ENCODE measurements at places on chromosomes 7 and 10.
A peak's percentile ranks its signal among the peaks of the same experiment; 100 is the strongest.

DNA sequence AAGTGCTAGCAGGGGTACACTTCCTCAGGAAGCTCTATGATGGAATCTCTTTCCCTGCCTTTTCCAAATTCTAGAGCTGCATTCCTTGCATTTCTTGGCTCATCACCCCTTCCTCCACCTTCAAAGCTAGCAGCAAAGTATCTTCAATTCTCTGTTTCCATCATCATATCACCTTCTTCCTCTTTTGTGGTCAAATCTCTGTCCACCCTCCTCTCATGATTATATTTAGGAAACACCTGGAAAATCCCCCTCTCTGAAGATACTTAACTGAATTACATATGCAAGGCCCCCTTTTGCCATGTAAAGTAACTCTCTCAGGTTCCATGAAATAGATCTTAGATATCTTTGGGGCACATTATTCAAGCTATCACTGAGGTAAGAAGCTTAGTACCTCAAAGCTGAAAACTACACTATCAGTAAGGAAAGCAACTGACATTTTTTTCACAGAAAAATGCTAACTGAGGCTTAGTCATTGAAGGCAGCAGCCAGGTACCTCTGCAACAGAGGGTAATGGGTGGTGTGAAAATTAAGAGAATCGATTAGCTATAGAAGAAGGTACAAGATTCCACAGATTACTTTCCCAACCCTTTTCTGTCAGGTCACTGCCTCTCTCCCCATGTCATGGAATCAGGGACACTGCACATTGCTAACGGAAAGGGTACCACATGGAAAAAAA is 197.3 kb downstream of the MACC1 start:
- no peak for DNase-seq
- H3K4me1 ChIP-seq = no peaks in the 10 kb centered on the region
- H3K4me3 ChIP-seq = no peak overlapping the region
- H3K27me3 ChIP-seq = no peaks in the 10 kb centered on the region

DNA sequence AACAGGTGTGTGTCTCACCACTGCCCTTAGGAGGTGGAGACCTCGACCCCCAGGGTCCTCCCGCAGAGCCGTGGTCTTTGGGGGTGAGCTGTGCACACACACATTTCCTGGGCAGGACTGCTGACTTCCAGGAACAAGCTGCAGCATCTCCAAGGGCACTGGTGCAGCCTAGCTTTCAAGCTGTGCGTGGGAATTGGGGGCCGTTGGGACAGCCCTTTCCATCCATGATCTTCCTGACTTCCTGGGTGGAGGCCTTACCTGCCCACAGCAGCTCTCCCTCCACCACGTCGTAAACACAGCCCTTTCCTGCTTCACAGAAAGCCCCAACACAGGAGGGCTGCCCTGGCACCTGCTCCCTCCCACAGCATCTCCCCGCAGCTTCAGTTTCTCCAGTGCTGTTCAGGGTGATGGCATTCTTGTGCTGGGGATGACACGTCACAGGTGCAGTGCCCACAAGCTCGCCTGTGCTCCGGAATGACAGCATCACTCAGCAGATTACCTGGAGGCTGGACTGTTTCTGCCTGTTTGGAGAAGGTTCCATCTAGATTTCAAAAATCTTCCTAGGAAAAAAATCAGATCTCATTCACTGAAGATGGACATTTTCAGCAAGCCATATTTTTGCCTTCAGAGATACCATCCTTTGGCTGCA is 208.0 kb upstream of the PPP2R2D start:
- H3K4me1 ChIP-seq = no peaks in the 10 kb centered on the region
- H3K36me3 ChIP-seq = no peaks in the 10 kb centered on the region
- peak; percentile 28 for DNase-seq
- H3K4me3 ChIP-seq = no peak overlapping the region
- H3K27ac ChIP-seq = no peak overlapping the region
- H3K27me3 ChIP-seq = no peaks in the 10 kb centered on the region

- no peaks in the 10 kb centered on the region for H3K27me3 ChIP-seq
- peaks cover 10% of the 10 kb centered on the region for H3K4me1 ChIP-seq
- no peak overlapping the region for H3K4me3 ChIP-seq
- no peak overlapping the region for H3K27ac ChIP-seq
These were observed 36.1 kb downstream of the UBTD1 start for GRCh38 chr10:97534746-97535367.

- H3K4me3 ChIP-seq = no peak overlapping the region
- no peaks in the 10 kb centered on the region for H3K4me1 ChIP-seq
- no peaks in the 10 kb centered on the region for H3K36me3 ChIP-seq
- no peak overlapping the region for H3K27ac ChIP-seq
- H3K27me3 ChIP-seq = no peaks in the 10 kb centered on the region
These were observed 25.6 kb downstream of the GPER1 start for GRCh38 chr7:1113548-1113885.

GRCh38 chr7:121744319-121744718 is 128.6 kb upstream of the PTPRZ1 start:
- no peak overlapping the region for H3K4me3 ChIP-seq
- H3K27ac ChIP-seq = no peak overlapping the region
- no peaks in the 10 kb centered on the region for H3K36me3 ChIP-seq
- no peaks in the 10 kb centered on the region for H3K4me1 ChIP-seq

DNA sequence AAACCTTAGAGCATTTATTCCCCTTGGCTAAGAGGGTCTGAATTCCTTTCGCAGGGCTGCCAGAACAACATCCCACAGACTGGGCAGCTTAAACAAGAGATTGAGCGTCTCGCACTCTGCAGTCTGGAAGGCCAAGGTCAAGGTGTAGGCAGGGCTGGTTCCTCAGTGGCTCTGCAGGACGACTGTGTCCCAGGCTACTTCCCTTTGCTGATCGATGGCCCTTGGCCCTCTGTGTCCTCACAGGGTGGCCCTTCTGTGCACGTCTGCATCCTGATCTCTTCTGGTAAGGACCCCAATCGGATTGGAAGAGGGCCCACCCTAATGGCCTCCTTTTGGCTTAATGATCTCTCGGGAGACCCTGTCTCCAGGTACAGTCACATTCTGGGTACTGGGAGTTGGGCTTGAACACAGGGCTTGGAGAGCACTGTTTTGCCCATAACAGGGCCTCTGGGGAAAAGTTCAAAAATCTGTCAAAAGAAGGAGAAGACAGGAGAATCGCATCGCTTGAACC is 35.1 kb upstream of the DNAJB6 start:
- no peak overlapping the region for H3K4me3 ChIP-seq
- H3K36me3 ChIP-seq = no peaks in the 10 kb centered on the region
- no peaks in the 10 kb centered on the region for H3K27me3 ChIP-seq
- no peaks in the 10 kb centered on the region for H3K4me1 ChIP-seq
- no peak for DNase-seq
